ENCODE measurements at places on chromosomes 13 and 19.

- no peak for DNase-seq
Observed at GRCh38 chr13:33076001-33076992, 60.1 kb downstream of the KL start.

GRCh38 chr19:33311326-33311682, 9.0 kb upstream of the CEBPA start:
- DNase-seq: peak; percentile 4

DNA sequence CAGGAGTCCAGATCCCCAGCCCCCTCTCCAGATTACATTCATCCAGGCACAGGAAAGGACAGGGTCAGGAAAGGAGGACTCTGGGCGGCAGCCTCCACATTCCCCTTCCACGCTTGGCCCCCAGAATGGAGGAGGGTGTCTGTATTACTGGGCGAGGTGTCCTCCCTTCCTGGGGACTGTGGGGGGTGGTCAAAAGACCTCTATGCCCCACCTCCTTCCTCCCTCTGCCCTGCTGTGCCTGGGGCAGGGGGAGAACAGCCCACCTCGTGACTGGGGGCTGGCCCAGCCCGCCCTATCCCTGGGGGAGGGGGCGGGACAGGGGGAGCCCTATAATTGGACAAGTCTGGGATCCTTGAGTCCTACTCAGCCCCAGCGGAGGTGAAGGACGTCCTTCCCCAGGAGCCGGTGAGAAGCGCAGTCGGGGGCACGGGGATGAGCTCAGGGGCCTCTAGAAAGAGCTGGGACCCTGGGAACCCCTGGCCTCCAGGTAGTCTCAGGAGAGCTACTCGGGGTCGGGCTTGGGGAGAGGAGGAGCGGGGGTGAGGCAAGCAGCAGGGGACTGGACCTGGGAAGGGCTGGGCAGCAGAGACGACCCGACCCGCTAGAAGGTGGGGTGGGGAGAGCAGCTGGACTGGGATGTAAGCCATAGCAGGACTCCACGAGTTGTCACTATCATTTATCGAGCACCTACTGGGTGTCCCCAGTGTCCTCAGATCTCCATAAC, at the start of gene APOE:
TSS of gene APOE (plus strand) at position 360 of the 724 bp plus-strand sequence. CDS start 829 bp downstream, outside the sequence.
- DNase-seq: peak; percentile 88

- DNase-seq: no peak
Observed at GRCh38 chr19:15170345-15170744, 30.4 kb downstream of the NOTCH3 start.

DNA sequence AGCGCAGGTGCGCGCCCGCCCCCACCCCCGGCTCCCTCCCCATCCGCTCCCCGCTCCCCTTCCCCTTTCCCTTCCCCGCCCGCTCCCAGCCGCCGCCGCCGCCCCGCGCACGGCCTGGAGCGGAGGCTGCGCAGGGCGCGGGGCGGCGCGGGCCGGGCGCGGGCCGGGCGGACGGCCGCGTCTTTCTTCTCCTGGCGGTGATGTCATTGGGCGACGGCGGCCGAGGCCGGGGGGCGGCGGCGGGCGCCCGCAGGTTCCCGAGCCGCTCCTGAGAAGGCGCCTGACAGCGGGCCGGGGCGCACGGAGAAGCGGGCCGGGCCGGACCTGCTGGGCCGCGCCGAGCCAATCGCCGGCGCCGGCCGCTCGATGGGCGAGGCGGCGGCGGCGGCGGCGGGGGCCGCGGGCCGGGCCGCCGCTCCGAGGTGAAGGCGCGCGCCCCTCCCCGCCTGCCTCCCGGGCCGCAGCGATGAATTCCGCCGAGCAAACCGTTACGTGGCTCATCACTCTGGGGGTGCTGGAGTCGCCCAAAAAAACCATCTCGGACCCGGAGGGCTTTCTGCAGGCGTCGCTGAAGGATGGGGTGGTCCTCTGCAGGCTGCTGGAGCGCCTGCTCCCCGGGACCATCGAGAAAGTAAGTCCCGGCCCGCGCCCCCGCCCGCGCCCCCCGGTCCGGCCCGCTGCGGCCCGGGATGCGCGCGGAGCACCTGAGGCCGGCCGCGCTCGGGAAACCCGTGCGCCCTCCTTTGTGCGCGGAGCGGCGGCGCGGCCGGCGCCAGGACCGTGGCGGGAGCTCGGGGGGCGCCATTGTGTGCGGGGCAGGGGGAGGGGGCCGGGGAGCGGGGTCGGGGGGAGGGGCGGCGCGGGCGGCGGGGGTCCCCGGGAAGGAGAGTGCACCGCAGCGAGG, at the start of gene ARHGEF7:
TSS of gene ARHGEF7 (plus strand) at position 250 of the 904 bp plus-strand sequence. CDS start at position 467, 217 bp downstream.
- no peak for DNase-seq

DNA sequence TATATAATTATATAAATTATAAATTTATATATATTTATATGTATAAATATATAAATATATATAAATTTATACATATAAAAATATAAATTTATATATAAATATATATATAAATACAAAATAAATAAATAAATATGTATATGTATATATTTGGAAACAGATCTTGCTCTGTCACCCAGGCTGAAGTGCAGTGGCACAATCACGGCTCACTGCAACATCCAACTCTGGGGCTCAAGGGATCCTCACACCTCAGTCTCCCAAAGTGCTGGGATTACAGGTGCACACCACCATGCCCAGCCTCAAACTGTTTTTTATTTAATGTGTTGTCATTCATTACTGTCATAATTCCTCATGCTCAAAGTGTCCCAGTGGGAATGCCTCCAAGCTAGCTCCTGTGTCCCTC, 25.2 kb upstream of the PDCD5 start:
- DNase-seq: no peak

- DNase-seq: no peak
Observed at GRCh38 chr13:113125506-113126264, 3.1 kb downstream of the F10 start.

All from OCI-M1 (cell line).